ENCODE measurements at places on chromosomes 2 and 18. TPM values are rescaled to one million over a fixed set of nuclear protein-coding genes. Genes with fewer than 3 reads are reported as not detected.

The LHCGR gene
- not detected for total RNA-seq

The GNAL gene
- total RNA-seq = 4.6 TPM

The CXCR1 gene
- total RNA-seq = not detected

The HMSD gene
- total RNA-seq = 5.3 TPM

The ICOS gene
- total RNA-seq = not detected

Measured in HCT116 (cell line).